ENCODE measurements at places on chromosomes 11 and 22.

GRCh38 chr22:17562906-17563870, at the start of gene SLC25A18:
Gene SLC25A18, plus strand, starts transcription at chr22:17563498. Its CDS starts 16,447 bp downstream, at chr22:17579945.
- DNase-seq: no peak

DNA sequence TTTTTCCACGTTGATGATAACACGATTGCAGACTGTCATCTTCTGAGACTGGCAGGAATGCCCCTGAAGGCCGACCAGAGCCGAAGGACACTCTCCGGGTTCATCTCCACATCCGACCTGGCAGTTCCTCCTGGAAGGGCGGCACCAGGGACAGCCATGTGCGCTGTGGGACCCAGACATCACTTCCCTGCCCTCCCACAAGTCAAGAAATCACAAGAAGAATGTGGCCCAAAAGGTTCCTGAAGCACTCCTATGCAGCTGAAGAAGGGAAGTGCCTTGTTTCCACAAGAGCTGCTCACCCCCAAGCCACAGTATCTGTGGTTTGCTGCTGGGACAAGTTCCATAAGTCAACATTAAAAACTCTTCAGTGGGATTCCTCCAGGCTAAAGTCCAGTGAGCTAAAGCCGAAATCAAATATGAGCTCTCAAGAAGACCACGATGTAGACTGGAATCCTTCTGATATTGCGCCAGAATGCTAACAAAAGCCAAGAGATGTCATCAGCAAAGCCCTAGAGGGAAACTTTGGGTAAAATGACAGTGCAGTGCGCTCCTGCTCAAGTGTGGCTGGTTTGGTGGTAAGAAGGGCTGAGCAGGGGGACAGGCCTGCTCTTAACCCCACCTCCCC, 21.2 kb downstream of the PACSIN2 start:
- no peak for DNase-seq

DNA sequence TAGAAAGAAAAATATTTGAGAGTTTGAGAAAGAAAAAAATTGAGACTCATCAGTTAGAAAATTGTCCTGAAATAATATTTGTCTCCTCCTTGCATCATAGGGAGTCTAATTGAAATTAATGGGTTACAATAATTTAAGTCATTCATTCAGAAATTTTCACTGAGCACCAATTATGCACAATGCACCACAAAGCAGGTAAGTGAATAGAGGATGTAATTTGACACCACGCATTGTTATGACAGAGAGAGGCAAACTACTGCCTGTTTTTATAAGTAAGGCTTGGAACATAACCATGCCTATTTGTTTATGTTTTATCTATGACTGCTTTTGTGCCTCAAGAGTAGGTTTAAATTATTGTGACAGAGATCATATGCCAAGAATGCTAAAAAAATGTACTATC, 537.9 kb upstream of the FAT3 start:
- no peak for DNase-seq

DNA sequence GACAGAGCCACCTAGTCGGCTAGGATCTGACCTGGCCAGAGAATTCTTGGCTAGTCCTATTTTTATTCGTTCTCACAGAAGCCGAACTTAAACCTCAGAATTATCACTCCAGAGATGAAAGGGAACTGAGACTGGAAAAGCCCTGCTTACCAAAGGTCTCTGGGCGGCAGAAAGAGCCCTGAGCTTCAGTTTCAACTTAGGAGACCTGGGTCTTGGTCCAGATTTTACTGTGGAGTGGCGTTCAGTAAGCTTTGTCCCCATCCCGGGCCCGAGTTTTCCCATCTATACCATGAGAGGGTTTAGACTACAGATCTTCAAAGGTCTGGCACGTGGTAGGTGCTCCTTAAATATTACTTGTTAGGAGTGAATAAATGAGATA, 516 bp downstream of the NEU3 start:
- no peak for DNase-seq

DNA sequence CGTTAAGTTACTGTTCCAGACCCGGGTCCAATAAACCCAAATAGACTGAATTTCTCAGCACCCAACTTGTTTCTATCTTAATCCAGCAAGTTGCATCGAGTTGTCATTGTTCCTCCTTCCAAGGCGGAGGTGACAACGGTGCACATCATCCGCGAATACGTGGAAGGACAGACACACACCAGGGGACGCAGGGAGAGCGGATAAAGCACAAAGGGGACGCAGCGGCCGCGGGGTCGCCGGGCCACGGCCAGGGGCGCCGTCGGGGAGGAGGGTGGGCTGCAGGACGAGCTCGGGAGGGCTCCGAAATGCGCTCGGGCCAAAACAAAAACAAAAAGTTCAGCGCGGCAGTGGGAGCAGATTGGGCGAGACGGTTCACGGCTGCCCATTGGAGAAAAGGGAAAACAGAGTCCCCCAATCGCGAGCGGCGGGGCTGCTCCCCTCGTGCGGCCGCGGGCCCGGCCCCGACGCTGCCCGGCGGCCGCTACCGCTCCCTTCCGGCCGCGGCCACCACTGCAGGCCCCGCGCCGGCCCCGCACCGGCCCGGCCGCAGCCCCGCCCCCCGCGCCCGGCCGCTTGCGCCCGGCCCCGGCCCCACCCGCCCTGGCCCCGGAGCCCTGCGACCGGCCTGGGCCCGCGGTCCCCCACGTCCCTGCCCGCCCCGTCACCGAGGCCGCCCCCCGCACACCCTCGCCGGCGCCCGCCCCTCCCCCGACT, 518 bp downstream of the KMT5B start:
- DNase-seq: peak; percentile 37
